CD4-positive, alpha-beta T cell (primary cell): ENCODE measurements at places on chromosomes 6 and 20.

DNA sequence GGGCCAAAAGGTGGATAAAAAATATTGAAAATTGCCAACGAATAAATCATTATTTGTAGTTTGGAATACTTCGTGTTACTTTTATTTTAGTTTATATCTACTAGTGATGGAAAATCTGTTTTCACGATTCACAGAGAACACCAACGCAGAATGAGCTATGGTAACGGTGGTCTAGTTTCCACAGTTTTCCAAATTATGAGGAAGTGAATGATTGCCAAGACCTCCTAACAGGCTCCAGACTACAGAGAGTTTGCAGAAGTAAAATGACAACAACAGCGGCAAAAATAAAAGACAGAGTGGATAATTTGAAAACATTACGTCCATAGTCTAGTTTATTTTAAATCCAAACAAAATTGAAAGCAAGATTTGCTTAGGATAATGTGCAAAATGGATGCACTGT is 57.0 kb upstream of the AIG1 start:
- DNase-seq = no peak

DNA sequence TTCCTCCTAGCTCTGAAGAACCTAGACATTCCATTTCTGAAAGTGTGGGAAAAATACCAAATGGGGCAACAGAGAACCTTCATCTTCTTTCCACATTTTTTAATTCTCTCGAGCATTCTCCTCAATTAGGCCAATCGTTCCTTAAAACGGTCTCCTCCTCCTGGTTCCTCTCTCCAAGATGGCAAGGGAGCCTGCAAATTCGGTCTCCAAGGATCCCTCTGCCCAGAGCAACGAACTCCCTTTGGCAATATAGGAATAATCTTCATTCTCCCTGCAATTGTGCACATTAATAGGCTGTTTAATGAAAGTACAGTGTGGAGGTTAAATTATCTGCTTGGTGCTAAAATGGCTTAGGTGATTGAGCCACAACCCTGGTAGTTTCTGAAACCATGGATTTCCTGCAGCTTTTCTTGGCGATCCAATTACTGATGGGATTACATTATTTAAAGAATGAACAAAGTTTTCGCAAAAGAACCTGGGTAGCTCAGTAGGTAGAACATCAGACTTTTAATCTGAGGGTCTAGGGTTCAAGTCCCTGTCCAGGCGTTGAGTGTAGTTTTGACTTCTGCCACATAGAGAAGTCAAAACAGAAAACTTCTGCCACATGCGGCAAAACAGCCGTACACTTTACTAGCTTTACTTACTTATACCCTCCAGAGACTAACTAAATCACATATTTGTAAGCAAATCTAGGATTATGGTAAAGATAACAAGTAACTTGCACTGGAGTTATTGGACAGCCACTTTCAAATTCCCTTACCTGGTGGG is 102.9 kb upstream of the ZNF184 start:
- DNase-seq = no peak

DNA sequence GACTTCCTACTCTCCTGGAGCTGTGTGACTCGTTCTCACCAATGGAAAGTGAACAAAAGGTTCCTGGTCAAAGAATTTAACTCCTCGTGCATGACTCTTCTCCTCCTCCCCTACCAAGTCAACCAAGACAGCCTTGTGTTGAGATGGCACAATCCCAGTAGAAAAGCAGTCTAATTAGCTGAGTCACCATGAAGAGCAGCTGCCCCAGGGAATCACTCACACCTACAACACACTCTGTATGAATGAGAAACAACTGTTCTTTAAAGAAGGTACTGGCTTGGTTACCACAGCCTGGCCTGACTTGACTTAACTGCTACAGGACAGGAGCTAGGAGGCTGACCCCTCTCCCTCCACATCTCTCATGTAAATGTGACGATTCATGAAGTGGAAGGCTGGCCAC is 2.9 kb upstream of the HLA-DOB start:
- DNase-seq = no peak

DNA sequence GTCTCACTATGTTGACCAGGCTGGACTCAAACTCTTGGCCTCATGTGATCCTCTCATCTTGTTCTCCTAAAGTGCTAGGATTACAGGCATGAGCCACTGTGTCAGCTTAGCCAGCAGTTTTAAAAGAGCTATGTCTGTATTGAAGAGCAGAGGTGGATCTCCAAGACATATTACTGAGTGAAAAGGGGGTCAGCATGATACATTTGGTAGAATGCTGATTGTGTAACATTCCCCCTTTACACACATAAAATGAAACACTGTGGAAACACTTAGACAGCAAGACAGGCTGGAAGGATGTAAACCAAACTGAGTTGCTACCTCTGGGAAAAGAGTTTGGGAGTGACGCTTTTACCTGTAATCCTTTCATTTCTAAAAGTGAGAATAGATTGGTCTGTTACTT is 1.7 kb upstream of the RIPOR3 start:
- no peak for DNase-seq

GRCh38 chr20:16477632-16478031 is 95.6 kb downstream of the KIF16B start:
- no peak for DNase-seq

DNA sequence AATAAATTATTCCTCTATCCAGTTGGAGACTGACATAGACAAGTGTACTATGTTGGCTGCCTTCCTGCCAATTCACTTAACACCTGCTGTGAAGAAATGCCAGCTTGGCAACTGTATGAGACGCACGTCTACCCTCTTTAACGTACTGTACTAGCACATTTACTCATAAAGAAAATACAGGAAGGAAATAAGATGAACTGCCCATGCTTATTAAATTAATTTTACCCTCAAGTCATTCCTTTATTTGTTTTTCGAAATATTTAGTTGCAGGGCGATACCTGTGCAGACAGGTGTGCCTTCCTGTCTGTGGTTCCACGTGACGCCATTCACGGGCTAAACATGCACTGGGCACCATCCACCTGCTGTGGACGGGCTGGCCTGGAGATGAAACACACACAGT is 52.0 kb downstream of the PSMG4 start:
- peak; percentile 12 for DNase-seq

DNA sequence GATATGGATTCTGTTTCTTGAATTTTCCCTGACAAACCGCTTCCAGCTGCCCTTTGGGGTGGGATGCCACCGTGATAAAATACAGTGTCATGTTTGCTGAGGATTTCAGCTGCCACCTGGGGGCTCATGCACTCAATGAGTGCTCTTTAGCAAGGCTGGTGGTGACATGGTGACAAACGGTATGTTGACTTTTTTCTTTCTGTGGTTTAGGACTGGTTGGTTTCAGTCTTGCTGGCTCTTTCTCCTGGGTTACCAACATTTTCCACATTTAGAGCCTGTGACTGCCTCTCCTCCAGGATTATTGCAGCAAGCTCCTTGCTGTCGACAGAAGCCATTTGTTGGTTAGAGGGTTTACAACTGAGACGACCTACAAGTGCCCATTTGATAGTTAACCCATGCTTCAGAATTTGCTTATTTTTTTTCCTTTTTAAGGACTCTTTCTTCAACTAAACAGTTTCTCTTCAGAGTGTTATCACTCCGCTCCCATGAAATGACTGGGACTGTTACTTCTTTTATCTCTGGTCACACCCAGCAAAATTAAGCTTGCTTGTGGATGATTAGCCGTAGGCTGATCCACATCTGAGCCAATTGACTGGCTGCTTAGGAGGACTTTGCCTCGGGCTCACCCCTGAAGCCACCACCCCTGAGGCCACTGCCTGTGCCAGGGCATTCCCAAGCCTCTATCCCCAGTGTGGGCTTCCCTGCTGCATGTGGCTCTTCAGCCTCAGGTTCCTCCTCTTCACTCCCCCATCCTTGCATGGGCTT is 48.4 kb upstream of the CDYL start:
- DNase-seq = no peak
